ENCODE measurements at places on chromosomes 11 and 22.
A peak's percentile ranks its signal among the peaks of the same experiment; 100 is the strongest.

GRCh38 chr22:47309476-47309875, 547.0 kb downstream of the TBC1D22A start:
- DNase-seq: no peak

- no peak for DNase-seq
Measured at GRCh38 chr11:70463478-70464255, 65.3 kb downstream of the CTTN start.

GRCh38 chr22:40015358-40015976, 20.7 kb downstream of the FAM83F start:
- DNase-seq: no peak

GRCh38 chr22:36771356-36772063, 4.4 kb downstream of the IFT27 start:
- no peak for DNase-seq

GRCh38 chr11:75279273-75279672, 38.7 kb downstream of the TPBGL start:
- no peak for DNase-seq

DNA sequence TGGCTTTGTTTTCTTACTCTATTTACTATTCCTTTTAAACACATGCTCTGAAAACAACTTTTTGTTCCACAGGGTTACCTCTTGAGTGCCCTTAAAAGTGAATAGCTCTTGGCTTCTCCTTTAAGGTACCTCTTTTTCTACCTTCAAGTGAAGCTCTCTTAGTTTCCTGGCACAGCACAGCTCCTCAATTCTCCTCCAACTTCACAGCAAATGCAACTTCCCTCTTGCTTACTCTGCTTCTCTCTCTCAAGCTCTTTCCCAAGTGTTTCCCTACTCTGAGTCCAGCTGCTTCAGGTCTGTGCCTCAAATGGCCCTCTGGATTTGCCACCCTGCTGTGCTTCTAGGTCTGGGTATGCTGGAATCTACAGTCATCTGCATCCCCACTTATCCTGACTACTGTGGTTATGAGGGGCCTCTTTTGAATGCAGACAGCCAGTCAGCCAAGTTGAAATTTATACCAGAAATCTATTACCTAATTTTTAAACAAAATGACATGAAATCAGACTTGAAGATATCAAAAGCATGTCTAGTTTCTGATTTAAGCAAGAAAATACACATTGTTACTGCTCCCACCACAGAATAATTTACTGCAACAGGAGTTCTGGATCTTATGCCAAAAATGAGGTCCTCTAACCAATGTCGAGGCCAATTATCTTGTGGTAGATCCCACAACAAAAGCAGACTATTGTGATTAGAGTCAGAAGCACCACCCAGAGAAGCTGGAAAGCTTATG, 371.1 kb downstream of the SOX6 start:
- DNase-seq: no peak

DNA sequence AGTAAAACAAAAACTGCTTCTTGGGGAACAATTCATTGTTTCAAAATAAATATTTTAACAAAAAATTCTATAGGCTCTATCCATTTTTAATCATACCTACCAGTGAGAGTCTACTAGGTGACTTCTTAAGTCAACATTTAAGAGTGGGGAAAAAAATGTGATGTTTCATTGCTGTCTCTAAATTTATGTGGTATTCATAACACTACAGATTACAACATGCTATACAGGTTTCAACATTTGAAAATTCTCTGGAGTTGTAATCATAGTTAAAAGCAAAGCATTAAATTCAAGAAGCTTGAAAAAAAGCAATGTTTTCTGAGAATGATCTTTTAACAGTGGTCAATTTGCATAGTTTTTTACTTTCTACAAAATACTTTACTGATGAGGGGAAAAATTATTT, 18.3 kb downstream of the SBF2 start:
- DNase-seq: peak; percentile 69

DNA sequence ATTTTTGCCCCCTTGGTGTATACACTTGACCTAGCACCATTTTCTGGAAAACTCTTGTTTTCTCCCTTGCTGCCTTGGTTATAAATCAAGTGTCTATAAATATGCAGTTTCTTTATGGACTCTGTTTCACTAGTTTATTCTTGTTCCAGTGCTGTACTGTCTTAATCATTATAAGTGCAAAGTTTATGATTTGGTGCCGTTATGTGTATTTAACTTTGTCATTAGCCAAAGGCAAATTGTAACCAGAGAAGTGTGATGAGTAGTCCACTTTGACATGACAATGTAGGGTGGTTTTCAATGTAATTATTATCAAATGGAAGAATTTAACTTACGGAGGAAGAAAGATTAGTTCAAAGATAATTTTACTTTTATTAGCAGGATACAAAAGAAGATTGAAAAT, 40.3 kb downstream of the SPECC1L start:
- DNase-seq: no peak

GRCh38 chr11:44987506-44987905, 36.8 kb upstream of the TP53I11 start:
- DNase-seq: no peak

DNA sequence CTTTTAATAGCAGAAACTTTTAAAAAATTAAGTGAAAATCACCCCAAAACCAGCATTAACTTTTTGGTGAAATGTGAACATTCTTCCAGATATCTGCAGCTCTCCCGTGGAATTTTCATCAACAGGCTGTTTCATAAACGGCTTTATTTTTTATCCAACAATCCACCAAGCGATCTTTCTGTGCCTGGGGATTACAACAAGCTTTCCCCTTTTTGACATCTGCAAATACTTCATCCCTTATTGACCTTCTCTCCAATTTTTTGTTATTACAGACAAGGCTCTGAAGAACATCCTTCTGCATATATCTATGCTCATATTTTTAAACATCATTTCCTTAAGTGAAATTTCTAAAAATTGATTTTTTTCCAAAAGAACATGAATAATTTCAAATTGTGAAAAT, 5.8 kb upstream of the SERPINH1 start:
- no peak for DNase-seq

GRCh38 chr11:65433657-65434056, 11.1 kb downstream of the NEAT1 start:
- DNase-seq: peak; percentile 23

- DNase-seq: no peak
Measured at GRCh38 chr22:46572911-46573780, 35.7 kb upstream of the CELSR1 start.

DNA sequence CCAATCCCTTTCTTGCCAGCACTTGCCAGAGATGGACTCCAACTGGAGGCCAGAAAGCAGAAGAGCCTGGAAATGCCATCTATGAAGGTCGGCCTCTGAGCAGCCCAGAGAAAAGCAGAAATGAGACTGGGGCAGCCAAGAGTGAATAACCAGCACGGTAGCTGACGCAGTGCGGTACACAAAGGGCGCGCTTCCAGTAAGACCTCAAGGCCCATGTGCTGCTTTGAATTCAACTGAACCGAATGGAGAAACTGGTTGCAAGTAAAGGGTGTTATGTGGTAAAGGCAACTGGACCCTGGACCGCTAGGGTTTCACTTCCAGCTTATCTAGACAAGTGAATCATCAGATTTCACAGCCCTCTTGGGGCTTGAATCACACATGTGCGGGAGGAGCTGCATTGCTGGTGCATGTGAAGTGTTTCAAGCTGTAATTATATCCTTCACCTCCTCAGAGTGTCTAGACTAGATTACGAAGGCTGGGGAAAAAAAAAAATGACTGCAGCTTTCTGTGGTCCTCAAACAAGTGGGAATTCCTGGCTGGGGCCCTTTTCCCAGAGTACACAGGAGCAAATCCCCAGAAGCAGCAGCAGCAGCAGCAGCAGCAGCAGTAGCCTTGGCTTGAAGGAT, 128.9 kb downstream of the CCDC34 start:
- peak; percentile 91 for DNase-seq
